RKO (cell line): ENCODE measurements at places on chromosomes 1 and 21.

DNA sequence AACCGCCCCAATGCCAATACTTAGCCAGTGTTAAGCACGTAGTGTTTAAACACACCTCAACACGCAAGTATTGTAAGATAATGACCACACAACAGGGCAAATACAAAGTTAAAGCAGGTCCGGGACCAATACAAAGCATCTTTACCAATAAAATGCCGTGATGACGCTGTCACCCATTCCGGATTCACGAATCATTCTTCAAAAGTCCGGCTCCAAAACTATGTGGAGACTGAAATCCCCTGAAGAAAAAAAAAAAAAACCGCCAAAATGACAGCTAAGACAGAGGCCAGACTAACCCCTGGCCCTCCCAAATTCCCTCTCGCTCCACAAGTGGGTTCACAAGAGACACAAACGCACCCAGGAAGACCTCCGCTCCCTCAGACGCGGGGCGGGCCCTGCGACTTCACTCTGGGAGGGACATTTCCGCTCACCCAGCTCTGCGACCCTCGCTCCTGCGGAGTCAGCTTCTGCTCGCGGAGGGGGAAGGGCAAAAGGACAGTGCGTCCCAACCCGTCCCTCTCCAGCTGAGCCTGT lies 625 bp upstream of the DARS2 start:
- peak; percentile 72 for DNase-seq

GRCh38 chr1:8090241-8090702 lies 64.2 kb upstream of the ERRFI1 start:
- peak; percentile 84 for DNase-seq

GRCh38 chr1:17289721-17290120 lies 18.3 kb upstream of the PADI4 start:
- DNase-seq, result no peak

GRCh38 chr1:115771847-115772457 lies 3.4 kb upstream of the CASQ2 start:
- DNase-seq, result peak; percentile 89

DNA sequence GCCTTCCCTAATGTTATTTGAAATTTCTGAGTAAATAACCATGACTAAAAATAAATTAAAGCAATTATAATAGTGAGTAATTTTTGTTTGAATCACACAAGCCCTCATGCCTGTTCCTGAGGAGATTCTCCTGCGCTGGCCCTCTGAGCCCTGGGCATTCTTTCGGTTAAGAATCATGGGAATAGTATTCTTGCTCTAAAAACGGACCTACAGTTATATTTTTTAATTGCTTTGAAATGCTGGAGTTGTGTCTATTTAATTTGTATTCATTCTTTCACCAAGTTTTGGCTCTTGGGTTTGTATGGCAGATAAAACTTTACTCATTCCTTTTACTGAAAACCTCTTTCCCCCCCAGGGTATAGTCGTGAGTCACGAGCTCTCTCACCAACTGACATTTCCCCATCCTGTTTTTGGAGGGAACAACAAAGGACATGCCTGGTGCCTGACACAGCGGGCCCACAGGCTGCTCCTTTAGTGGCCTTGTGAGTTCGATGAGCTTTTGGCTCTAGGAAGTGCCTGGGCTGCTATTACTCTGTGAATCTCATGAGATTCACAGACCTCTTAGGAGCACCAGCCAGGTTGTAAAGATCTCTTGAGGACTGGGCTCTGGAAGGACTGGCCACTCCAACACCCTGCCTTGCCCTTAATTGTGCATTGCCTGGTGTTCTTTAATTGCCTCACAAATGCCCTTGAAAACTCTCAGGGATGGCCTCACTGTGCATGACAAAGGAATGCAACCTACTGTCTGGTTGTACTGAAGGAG lies 58.6 kb downstream of the DDR2 start:
- peak; percentile 24 for DNase-seq

GRCh38 chr1:23978805-23979204 lies 1.3 kb downstream of the SRSF10 start:
- DNase-seq, result no peak

- no peak for DNase-seq
Measured at GRCh38 chr1:209594440-209594839, 10.9 kb downstream of the CAMK1G start.

GRCh38 chr1:59752556-59753414 lies 62.0 kb upstream of the HOOK1 start:
- no peak for DNase-seq

GRCh38 chr1:55447488-55447887 lies 232.3 kb upstream of the USP24 start:
- no peak for DNase-seq

DNA sequence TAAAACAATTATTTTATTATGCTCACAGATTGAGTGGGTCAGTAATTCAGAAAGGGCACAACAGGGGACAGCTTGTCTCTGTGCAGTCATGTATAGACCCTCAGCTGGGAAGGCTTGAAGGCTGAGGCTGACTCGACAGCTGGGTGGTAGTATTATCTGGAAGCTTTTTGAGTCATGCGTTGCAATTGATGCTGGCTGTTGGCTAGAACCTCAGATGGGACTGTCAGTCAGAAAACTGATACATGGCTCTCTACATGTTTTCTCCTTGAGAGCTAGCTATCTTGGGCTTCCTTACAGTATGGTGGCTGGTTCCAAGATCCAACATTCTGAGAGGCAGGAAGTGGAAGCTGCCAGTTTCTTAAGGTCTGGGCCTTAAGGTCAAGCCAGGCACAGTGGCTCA lies 61.5 kb upstream of the SELENON start:
- DNase-seq, result no peak

DNA sequence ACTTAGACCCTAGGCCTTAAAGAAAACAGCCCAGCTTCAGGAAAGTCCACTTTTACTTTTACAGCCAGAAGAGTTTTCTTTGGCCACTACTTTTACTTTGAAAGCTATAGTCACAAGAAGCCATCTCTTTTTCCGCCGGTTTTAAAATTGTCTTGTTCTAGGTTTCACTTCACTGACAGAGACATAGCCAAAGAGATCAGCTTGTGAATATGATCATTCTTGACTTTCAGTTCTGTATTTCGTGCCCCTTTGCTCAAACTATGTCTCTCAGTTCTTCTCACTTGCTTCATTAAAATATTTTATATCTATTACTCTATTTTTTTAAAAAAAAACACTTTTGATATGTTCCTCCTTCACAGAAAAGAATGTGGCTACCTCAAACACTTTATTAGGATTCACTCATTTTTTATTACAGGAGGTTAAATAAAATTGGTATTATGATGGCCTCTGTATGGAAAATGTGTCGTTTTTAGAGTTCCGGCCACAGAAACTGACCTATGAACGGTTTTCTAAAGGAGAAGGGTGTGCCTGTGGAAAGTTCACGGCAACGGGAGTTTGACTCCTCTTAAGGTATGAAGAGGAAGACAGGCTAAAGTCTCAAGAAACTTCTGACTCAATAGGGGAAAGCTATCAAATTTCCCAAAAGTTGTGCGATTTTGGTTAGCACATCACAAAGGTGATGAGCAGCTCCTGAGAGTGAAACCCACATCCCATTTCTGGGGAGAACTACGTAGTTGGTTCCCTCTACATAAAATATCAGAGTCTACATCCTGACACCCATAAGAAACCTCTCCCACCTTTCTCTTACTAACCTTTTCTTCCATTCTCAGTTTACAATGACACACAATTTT lies 1.2 kb downstream of the MCOLN2 start:
- peak; percentile 40 for DNase-seq

GRCh38 chr21:15249285-15249993 lies 184.6 kb upstream of the NRIP1 start:
- DNase-seq, result no peak

GRCh38 chr1:232296461-232296860 lies 333.5 kb downstream of the SIPA1L2 start:
- DNase-seq, result no peak

- DNase-seq, result peak; percentile 67
Measured at GRCh38 chr1:227999056-227999930, 7.5 kb upstream of the WNT3A start.

- DNase-seq, result no peak
Measured at GRCh38 chr1:46171871-46172270, 3.0 kb upstream of the TSPAN1 start.

DNA sequence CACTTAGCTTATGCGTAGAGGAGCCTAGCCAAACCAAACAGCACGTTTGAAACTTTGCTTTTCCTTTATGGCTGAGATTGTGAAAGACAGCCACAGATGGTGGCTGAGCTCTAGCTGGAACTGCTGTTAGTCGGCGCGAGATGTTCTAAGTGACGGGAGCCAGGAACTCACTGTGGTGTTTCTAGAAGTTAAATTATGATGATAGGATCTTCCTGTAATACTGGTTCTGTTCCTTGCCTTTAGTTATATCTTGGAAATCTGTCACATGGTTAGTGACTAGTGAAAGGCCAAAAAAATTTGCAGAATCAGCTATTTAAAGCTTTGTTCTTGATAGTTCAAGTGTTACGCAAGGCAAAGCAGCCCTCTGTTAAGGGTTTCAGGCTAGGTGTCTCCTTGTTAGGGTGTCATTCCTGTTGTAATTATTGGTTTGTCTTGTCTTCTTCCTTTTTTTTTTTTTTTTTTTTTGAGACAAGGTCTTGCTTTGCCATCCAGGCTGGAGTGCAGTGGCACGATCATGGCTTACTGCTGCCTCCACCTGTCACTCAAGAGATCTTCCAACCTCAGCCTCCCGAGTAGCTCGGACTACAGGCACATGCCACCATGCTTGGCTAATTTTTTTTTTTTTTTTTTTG lies 22.6 kb downstream of the AK4 start:
- DNase-seq, result no peak

DNA sequence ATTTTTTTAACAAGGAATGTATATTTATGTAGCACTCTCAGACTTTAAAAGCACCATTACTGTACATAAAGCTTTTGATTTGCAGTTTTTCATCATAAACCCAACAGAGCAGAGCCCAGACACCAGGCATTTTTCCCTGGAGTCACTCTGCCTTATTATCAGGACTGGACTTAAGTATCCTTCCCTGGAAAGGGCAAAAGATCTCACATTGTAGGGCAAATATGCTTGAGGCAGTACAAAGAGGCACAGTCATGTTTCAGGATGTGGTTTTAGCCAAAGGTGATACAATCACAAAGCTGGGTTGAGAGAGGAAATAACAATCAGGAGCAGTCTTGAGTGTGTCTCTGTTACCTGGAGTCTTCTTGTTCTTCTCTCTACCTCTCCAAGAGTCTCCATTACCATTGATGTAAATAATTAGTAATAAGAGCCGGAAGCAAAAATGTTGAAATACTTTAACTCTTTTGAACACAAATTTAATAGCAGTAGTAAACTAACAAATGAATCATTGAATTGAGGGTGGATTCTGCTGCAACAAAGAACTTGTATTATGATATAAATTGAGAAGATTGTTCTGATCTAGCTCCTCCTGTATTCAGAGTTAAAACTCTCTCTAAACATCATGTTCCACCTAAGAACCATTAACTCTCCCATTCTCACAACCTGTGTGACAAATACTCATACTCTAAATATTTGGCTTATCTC lies 160.5 kb downstream of the LTN1 start:
- peak; percentile 17 for DNase-seq

DNA sequence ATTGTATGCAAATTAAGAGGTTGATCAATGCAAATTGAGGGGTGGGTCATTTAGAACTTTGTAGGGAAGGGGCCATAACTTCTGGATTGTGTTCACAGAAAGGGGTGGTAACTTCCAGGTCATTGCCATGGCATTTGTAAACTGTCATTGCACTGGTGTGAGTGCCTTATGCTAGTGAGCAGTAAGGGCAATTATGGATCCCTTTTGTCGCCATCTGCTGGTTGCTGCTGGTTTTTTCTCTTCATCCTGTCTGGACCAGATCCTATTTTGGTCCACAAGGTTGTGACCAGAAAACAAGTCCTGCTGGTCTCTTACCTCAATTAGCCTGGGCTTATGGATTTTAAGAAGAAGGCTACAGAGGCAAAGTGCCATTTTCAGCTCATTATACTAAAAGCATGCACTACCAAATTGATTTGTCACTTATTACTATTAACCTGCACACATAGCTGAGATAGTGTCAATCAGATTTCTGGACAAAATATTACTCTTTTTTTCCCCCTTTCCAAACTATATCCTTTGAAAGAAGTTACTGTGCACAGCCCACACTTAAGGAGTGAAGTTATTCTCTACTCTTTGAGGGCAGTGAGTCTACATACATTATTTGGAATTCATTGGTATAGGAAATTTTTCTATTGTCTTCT lies 196.2 kb downstream of the ZC3H11B start:
- DNase-seq, result peak; percentile 63

DNA sequence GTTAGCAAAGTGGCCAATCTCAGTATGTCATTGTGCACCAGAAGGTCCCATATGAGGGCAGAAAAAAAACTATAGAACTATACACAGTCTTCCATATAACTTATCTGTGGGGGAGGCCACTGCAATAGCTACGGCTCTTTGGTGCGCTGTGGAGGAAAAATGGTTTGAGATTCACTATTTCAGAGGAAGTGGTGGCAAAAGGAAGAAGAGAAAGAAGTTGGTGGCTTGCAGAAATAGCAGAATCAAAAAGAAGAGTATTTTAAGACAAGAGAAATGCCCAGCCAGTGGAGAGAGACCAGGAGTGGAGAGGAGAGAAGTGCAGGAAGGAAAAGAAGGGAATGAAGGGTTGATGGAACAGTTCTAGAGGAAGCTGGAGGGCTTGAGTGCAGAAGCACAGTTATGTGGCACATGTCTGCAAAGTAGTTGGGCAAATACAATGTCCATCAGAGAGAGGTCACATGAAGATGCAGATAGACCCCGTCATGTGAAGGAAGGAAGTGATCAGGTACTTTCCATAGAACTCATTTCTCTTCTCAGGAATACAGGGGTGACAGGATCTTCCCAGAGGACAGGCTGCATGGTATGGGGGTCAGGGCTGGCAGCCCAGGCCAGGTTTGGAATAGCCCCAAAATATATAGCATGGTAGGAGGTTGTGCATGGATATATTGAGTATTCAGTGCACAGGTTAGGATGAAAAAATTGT lies 64.6 kb downstream of the RUNX1 start:
- DNase-seq, result no peak

- DNase-seq, result peak; percentile 88
Measured at GRCh38 chr1:109397581-109398342, at the start of gene SORT1. Gene SORT1, minus strand, starts transcription at chr1:109397918. Its CDS starts 26 bp downstream, at chr1:109397892.

GRCh38 chr1:113453771-113454083 lies 63.4 kb downstream of the MAGI3 start:
- DNase-seq, result peak; percentile 8

DNA sequence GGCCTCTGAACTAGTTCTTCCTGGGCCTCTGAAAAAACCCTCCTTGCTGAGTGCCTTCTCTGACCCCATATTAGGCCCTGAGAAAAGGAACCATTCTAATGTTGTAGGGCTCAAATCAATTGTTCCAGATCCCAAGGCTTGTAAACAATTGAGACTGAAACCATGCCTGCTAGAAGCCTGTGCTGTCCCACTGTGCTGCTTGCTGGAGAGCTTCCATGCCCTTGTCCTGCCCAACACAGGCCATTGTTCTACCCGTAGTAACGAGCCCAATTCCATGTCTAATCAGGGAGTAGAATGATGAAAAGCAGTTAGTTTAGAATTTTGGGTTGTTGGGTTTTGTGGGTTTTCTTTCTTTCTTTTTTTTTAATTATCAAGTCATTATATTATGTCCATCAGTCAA lies 47.4 kb downstream of the ZNF281 start:
- no peak for DNase-seq

GRCh38 chr1:10608690-10609089 lies 133.9 kb downstream of the PEX14 start:
- no peak for DNase-seq

- no peak for DNase-seq
Measured at GRCh38 chr1:230109895-230110667, 43.0 kb downstream of the GALNT2 start.

- no peak for DNase-seq
Measured at GRCh38 chr21:28257276-28257675, 735.4 kb downstream of the LTN1 start.

- DNase-seq, result no peak
Measured at GRCh38 chr1:111980686-111981085, 8.8 kb downstream of the KCND3 start.

GRCh38 chr1:38235705-38236104 lies 189.1 kb upstream of the POU3F1 start:
- DNase-seq, result no peak
